ENCODE measurements at places on chromosomes 13 and 19. TPM values are rescaled to one million over a fixed set of nuclear protein-coding genes. Genes with fewer than 3 reads are reported as not detected.

CEACAM4 gene
- 0.44 TPM for total RNA-seq

NDFIP2 gene
- 27.8 TPM for total RNA-seq

LYPD3 gene
- total RNA-seq, result 2.9 TPM

ZIC5 gene
- total RNA-seq, result 10.4 TPM

OVOL3 gene
- not detected for total RNA-seq

MCEMP1 gene
- not detected for total RNA-seq

ZNF443 gene
- 16.2 TPM for total RNA-seq

CCL25 gene
- total RNA-seq, result not detected

All from camera-type eye (tissue), 1 donor.